ENCODE measurements at places on chromosomes 12 and 14.

DNA sequence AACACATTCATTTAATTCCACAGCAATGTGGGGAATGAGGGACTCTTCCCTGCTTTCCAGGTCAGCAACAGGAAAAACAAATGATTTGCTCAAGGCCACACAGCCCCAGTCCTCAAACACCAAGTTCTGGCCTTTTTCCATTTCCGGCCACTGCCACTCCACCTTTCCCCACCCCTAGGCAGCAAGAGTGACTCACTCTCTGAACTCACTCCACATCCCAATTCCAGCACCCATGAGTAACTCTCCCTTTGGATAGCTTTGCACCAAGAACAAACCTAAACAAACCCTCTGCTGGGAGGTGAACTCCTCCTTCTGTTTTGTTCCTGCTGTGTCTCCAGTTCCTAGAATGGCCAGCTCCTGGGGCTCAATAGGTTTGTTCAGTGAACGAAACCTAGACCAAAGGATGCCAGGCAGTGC, 30.4 kb upstream of the PLEKHG6 start:
- no peak for DNase-seq

DNA sequence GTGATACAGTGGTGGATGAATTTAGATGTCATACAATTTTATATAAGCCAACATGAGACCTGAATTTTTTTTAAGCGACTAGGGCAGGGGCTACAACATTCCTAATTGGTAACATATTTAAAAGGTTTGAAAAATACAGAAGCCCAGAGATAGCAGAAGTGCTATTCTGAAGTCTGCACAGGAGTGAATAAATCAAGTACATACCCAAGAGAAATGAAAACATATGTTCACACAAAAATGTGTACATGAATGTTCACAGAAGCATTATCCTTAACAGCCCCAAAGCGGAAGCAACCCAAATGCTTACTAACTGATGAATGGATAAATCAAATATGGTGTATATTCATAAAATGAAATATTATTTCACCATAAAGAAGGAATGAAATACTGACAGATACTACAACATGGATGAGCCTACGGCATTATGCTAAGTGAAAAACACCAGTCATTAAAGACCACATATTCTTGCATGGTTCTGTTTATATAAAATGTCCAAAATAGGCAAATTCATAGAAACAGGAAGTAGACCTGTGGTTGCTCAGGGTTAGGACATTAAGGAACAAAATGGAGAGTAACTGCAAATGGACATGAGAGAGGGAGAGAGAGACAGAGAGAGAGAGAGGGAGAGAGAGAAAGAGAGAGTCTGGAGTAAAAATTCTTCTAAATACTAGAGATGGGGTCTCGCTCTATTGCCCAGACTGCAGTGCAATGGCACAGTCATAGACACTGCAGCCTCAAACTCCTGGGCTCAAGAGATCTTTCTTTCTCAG, 28.0 kb upstream of the GXYLT1 start:
- DNase-seq: no peak

DNA sequence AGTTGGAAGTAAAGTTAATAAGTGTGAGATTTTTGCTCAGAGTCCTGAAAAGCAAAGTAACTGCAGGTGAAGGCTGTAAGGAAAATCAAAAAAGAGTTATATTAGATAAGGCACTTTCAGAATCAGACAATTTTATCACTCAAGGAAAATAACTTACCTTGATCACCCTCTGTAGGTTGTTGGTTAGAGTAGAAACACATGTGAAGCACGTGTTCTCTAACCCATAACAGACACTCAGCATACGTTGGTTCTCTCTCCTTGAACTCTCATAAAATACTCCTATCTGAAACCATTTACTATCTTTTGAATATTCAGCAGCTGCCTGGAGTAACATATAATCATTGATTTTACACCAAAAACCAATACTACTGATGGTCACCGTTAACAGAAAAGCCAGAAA, 335.5 kb downstream of the KCNH5 start:
- no peak for DNase-seq

- no peak for DNase-seq
These were observed 201.1 kb downstream of the PPFIA2 start for GRCh38 chr12:81558031-81558430.

GRCh38 chr12:53533471-53533870, 26.2 kb upstream of the NPFF start:
- no peak for DNase-seq

GRCh38 chr14:92109490-92109889, 3.1 kb upstream of the ATXN3 start:
- no peak for DNase-seq

Data from stimulated activated naive B cell treated with anti-CD40 and anti-IgM and Interleukin-4, amounts not matched to agents 10 μg/mL and 1 μg/mL and 100 μg/mL, for 72 hours (primary cell).